ENCODE measurements at places on chromosomes 13 and 19.

- no peak for DNase-seq
Observed at GRCh38 chr13:75769141-75769905, 133.2 kb downstream of the LMO7 start.

DNA sequence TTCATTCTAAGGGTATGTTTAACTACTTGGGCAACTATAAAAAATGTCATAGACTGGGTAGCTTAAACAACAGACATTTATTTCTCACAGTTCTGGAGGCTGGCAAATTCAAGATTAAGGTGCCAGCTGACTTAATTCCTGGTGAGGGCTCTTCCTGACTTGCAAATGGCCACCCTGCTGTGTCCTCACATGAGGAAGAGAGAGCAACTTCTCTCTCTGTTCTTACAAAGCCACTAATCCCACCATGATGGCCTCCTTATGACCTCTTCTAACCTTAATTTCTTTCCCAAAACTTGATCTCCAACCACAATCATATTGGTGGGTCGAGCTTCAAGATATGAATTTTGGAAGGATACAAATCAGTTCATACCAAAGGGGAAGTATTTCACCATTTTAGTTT lies 399.0 kb downstream of the DCT start:
- DNase-seq, result no peak

- no peak for DNase-seq
Observed at GRCh38 chr13:84137292-84137691, 255.0 kb upstream of the SLITRK1 start.

- DNase-seq, result no peak
Observed at GRCh38 chr13:25727810-25728209, 324.0 kb downstream of the SHISA2 start.

GRCh38 chr19:33698576-33699435 lies 77.1 kb downstream of the CHST8 start:
- DNase-seq, result no peak

All from occipital lobe (tissue), 3 donors.